ENCODE measurements at places on chromosomes 4 and X.

GRCh38 chrX:21996872-21997455 lies 35.2 kb upstream of the PHEX start:
- DNase-seq = no peak

GRCh38 chrX:43996491-43996890 lies 23.3 kb upstream of the NDP start:
- DNase-seq = no peak

- no peak for DNase-seq
Measured at GRCh38 chr4:96094183-96094582, 254.3 kb downstream of the PDHA2 start.

DNA sequence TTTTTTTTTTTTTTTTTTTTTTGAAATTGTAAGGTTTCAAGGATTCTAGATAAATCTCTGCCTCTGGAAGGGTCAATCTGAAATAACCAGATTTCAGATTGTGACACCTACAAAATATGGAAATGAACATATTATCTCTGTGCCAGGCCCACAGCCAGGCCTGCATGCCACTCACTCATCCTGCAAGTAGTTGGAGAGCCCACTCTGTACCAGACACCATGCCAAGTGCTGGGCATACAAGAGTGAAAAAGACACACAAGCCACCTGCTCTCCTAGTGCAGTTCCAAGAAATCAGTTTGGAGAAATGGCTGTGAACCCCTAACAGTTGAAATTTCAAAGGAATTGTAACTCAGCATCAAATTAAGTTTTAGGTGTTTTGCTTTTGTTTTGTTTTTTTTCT lies 145.9 kb upstream of the NOCT start:
- no peak for DNase-seq

GRCh38 chr4:74755486-74755885 lies 38.8 kb downstream of the BTC start:
- DNase-seq = no peak

DNA sequence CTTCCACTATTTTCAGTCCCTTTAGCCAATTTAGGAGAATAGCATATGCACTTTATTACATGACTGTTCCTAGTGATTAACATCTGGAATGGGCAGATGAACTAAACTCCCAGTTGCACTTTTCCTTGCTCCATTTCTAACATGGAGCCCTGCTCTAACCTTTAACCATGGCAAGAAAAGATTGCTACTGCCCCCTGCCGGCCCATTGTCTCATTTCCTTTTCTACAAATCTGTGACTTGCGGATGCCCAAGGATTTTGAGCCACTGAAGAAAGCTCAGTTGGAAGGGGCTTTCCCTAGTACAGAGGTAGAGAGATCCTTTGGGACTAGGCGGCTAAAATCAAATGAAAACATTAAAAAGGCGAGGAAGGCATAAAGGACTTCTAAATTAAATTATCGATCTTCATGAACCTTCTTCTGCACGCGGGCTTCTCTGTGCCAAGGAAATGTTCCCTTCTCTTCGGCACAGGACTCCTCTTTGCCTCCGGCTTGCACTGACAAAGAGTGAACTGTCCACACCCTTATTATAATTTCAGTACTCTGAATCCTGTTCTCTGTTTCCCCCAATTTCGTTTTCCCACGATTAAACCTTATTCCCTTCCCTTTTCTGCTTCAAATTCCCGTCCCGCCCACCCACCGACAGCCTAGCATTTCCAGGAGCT lies 577 bp upstream of the GLRA2 start:
- peak; percentile 9 for DNase-seq

DNA sequence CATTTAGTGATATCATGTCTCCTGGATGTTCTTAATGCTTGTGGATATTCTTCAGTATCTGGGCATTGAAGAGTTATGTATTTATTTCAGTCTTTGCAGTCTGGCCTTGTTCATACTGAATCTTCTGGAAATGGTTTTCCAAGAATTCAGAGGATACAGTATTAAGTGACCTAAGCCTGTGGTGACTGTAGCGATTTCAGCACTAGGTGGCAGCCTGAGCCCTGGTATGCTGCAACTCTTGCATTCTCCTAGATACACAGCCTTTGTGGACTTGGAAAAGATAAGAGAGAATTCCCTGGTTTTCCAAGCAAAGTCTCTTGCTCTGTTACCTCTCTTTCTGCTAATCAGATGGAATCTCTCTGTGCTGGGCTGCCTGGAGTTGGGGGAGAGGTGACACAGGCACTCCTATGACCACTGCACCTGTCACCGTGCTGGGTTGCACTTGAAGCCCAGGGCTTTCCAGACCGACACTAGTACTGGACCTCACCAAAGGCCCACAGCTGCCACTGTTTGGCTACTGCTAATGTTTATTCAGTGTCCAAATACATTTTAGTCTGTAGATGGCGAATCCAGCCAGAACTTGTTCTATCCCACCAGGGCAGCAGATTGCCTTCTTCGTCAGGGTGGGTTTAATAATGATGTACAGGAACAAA lies 19.3 kb upstream of the SPIN2A start:
- DNase-seq = no peak

- no peak for DNase-seq
Measured at GRCh38 chr4:15992167-15992485, 29.2 kb upstream of the FGFBP2 start.
